ENCODE measurements at places on chromosomes 12 and 14. TPM values are rescaled to one million over a fixed set of nuclear protein-coding genes. Genes with fewer than 3 reads are reported as not detected.

The DAO gene
- total RNA-seq, result not detected

The LRRIQ1 gene
- total RNA-seq, result under 0.01 TPM

The IGF1 gene
- 1.3 TPM for total RNA-seq

The TPPP2 gene
- not detected for total RNA-seq

The BCL2L14 gene
- not detected for total RNA-seq

The CCDC196 gene
- total RNA-seq, result not detected

- DNase-seq, result no peak
These were observed 36.8 kb downstream of the SLC5A8 start for GRCh38 chr12:101173197-101173749.

GRCh38 chr14:105863296-105864108 lies 337.1 kb downstream of the TMEM121 start:
- DNase-seq, result no peak

GRCh38 chr12:28898038-28898437 lies 251.0 kb upstream of the FAR2 start:
- DNase-seq, result no peak

- no peak for DNase-seq
These were observed 20.9 kb downstream of the FRS2 start for GRCh38 chr12:69490920-69491643.

GRCh38 chr12:110093631-110094311 lies 30.4 kb upstream of the IFT81 start:
- no peak for DNase-seq

DNA sequence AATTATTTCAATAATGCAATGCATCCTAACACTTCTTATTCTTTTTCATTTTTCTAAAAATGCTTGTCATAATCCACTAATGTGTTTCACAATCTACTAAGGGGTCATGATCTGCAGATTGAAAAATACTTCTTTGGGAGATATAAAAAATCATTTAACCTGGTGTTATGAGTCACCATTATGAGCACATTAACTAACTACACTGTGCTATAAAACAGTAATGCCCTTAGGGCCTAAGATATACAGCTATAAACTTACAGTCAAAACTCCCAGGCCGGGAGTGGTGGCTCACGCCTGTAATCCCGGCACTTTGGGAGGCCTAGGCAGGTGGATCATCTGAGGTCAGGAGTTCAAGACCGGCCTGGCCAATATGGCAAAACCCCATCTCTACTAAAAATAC lies 14.2 kb downstream of the ATXN2 start:
- DNase-seq, result no peak

DNA sequence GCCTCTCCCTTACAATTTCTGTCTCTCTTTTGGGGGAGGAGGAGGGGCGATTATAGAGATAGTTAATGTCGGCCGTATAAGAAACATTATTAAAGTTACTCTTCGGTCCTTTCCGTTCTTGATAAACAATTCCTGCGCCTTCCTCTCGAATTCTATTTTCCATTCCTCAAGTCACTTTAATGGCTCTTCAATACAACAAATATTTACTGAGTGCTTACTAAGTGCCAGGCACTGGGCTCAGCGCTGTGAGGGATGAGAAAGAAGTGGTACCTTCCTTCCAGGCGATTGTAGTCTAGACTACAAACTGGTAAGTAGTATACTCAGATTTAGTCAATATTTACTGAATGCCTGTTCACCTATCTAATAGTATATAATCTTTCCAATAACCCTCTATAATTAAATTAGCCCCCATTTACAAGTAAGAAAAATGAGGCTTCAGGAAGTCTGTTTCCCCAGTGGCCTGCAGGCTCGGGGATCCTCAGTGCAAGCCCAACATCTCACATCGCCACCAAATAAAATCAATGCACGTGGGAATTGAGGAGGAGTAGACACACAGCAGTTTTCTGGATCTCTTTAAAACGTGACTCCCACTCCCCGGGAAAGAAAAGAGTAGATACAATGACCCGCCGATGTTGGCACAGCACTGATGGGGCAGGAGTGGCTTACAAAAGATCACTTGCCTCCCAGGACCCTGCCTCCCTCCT lies 589 bp upstream of the ZNF219 start:
- no peak for DNase-seq

DNA sequence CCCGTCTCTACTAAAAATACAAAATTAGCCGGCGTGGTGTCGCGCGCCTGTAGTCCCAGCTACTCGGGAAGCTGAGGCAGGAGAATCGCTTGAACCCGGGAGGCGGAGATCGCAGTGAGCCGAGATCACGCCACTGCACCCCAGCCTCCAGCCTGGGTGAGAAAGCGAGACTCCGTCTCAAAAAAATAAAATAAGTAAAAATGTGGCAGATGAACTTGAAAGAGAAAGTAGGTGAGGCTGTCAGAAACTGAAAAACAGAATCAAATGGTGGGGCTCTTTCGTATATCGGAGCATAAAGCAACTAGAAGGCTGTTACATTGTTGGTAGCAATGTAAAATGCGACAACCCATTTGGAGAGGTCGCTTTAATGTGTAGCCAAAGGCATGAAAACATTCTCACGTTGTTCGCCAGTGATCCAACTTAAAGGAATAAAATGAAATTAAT lies 767 bp upstream of the CCNT1 start:
- peak; percentile 23 for DNase-seq

DNA sequence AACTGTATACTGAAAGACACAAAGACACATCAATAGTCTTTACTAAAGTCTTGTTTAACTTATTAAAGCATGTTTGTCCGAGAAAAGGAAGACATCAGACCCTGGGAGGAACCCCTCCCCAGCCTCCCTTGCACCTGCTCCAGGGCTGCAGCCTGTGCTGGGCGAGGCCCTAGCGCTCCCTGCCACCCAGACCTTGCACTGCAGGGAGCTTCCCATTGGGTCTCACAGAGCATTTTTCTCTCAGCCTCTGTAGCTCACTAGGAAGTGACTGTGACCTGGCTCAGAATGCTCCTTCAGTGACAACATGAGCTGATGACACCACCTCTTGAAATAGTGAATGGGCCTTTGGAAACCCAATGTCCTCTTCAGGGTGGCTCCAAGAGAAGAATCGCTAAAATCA lies 461.2 kb downstream of the TMEM121 start:
- DNase-seq, result no peak

- no peak for DNase-seq
These were observed 55.3 kb upstream of the AMN1 start for GRCh38 chr12:31783996-31784645.

DNA sequence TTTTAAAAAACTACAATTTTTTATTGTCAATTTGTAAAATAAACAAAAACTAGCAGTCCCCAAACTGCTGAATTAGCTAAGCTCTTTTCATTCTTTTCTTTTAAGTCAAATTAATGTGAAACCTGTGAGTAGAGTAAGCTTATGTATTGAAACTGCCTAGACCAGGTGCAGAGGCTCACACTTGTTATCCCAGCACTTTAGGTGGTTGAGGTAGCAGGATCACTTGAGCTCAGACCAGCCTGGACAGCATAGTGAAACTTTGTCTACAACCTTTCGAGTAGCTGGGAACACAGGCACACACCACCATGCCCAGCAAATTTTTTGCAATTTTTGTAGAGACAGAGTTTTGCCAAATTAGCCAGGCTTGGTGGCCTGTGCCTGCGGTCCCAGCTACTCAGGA lies 26.4 kb downstream of the SCFD1 start:
- DNase-seq, result no peak

GRCh38 chr12:114636723-114637480 lies 47.1 kb downstream of the TBX3 start:
- DNase-seq, result peak; percentile 36

- no peak for DNase-seq
These were observed 75.2 kb upstream of the RASSF8 start for GRCh38 chr12:25883026-25883916.

- no peak for DNase-seq
These were observed 501.6 kb downstream of the SLC6A15 start for GRCh38 chr12:84411031-84411430.

DNA sequence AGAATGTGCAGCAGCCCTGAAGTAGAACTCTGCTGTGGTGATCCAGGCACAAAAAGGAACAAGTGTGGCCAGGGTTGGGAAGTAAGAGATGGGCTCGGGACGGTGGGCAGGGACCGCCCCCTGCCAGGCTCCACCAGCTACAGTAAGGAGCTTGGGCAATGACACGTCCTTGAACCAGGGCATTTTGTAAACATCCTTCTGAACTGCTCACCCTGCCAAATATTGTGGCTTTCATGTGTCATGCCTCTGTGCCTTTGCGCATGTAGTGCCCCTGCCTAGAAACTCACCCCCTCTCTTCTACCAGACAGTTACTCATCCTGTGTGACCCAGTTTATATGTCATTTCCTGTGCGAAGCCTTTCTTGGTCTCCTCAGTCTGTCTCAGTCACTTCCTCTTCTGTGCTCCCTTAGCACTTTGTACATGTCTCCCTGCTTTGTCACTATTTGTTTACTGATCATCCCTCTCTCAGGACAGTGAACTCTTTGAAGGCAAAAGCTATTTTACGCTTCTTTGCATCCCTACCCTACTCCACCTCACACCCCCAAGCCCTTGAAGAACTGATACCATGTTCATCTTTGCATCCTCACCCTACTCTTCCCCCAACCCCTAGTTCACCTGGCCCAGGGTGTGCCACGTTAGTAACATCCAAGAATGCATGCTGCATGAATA lies 108.9 kb upstream of the PLEKHG7 start:
- DNase-seq, result peak; percentile 95

DNA sequence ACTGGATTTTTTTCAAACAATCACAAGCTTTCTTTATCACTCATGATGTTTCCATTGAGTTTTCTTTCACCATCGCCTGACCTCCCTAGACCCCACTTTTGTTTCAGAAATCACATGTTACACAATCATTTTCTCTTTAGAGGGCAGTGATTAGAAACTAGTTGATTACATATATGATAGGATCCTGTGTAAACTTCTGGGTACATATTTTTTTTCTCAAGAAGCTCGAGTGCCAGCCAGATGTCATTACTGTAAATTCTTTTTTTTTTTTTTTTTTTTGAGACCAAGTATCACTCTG lies 62.4 kb upstream of the PSMA6 start:
- no peak for DNase-seq

GRCh38 chr12:114399664-114400211 lies 6.2 kb downstream of the TBX5 start:
- DNase-seq, result peak; percentile 95

DNA sequence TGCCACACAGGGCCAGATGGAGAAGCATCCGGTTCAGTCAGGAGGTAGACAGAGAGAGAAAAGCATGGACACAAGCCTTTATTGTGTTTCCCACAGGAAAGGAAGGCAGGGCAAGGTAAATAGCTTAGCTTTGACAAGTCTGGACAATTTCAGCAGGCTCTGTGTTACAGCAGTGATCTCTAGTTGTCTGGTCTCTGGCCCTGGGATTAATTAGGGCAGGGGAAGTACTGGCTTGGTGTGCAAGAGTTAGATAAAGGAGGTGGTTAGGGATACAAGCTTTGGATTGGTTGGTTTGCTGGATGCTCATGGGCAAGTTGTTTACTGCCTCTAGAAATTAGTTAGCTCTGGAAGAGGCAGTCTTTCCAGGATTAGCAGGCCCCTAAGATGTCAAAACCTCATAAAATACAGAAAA lies 15.1 kb upstream of the NGDN start:
- DNase-seq, result no peak

DNA sequence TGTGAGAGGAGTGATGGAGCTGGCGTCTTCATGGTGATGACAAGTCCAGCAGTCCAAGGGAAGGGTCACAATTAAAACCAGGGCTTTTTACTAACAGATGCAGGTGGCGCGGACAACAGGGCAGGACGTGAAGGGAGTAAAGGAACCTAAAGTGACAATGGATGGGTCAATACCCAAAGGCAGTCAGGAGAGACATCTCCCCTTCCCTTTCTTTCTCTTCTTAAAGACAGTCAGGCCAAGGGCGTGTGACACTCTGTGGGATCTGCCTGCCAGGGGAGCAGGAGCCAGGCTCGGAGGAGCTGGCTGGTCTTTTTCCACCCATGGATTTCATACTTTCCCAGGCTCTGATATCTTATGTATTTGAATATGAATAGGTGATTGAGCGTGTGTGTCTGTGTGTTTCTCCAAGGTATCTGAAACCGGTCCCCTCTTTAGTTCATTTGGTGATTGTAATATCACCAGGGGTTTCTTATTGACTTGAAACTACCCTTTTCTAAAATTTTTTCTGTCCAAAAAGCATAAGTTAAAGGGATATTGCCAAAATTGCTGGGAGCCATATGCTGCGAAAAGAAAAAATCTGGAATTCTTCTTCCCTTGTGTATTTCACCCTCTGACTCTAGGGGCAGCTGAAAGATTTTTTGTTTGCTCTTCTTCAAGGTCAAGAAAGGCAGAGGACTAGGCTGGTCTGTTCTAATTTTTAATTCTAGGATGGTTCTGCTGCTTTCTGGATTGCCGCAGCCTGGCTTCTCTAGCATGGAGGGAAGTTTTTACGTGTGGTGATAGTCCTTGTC lies 61.8 kb downstream of the FBXL14 start:
- DNase-seq, result no peak

All from fibroblast of lung (primary cell).